ENCODE measurements at places on chromosomes 1 and 21. TPM values are rescaled to one million over a fixed set of nuclear protein-coding genes. Genes with fewer than 3 reads are reported as not detected.

DNA sequence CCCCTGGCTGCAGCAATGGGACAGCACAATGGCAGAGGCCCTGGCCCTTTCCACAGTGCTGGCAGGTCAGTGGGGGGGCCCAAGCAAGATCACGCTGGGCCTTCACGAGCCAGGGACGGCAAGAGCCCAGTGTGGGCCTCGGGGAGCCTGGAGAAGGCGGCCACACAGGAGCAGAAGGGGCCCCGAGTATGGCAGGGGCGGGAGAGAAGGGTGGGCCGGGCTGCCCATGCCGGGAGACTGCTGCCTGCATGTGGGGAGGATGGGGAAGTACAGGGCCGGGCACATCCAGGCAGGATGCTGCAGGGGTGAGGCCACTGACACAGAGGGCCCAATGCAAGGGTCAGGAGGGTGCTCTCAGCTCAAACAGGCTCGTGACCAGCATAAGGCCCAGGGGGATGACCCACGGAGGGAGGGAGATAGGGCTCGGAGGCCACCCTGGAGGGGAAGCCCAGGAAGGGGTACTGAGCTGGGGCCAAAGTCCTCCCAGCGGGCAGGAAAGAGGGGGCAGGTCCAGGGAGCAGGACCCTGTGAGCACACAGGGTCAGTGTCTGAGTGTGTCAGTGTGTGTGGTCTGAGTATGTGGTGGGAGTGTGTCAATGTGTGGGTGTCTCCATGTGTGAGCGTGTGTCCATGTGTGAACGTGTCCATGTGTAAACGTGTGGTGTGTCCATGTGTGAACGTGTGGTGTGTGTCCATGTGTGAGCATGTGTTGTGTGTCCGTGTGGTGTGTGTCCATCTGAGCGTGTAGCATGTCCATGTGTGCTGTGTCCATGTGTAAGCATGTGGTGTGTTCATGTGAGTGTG, 13.1 kb downstream of the SLC19A1 start:
- DNase-seq: no peak

GRCh38 chr1:205656236-205656635, 24.1 kb downstream of the SLC45A3 start:
- DNase-seq: peak; percentile 70

GRCh38 chr21:44485254-44485793, 30.0 kb downstream of the LRRC3 start:
- DNase-seq: peak; percentile 52

DNA sequence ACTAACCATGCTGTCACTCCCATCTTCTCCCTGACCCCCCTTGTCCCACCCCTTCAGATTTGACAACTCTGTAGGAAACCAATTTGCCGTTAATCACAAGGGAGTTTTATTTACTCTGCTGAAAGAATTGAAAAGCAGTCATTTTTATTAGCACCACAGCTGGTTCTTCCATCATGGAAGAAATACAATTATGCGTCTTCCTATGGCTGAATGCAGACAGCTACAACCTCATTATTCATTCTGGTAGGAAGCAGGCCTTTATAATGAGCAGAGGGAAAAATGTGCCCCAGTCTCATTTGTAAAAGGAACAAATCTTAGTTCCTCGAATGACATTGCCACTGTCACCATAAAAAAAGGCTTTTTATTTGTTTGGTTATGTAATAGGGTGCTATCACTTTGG, 35.2 kb downstream of the JUN start:
- no peak for DNase-seq

DNA sequence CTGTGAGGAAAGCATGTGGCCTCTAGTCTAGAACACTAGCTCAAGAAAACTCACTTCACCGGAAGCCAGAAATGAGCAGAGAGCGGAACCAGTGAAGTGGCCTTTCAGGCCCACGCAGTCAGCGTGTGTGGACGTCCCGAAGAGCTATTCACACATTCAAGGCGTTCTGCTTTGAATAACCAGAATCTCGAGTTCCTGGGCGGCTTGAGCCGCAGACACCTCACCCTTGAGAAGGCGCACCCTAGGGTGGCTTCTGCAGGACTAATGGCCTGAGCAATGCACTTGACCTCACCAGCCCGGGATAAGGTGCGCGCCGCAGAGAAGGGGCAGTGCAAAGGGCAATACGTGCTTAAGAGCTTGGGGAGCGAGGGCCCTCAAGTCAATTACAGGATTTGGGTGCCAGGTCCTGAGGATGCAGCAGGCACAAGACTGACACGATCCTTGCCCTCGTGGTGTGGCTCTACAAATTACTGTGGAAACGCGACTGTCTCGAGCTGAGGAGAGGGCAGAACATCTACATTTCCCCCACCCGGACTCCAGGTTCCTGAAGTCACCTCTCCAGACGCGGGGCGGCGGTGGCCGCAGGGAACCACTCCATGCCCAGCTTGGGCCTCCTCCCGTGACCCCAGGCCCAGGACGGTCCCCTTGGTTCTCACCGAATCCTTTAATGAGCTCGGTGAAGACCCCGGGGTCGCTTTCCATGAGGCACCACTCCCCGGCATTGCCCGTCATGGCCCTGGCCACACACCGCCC, 455 bp downstream of the UCHL5 start:
- peak; percentile 50 for DNase-seq

ADAM30 gene
- not detected for total RNA-seq

DNA sequence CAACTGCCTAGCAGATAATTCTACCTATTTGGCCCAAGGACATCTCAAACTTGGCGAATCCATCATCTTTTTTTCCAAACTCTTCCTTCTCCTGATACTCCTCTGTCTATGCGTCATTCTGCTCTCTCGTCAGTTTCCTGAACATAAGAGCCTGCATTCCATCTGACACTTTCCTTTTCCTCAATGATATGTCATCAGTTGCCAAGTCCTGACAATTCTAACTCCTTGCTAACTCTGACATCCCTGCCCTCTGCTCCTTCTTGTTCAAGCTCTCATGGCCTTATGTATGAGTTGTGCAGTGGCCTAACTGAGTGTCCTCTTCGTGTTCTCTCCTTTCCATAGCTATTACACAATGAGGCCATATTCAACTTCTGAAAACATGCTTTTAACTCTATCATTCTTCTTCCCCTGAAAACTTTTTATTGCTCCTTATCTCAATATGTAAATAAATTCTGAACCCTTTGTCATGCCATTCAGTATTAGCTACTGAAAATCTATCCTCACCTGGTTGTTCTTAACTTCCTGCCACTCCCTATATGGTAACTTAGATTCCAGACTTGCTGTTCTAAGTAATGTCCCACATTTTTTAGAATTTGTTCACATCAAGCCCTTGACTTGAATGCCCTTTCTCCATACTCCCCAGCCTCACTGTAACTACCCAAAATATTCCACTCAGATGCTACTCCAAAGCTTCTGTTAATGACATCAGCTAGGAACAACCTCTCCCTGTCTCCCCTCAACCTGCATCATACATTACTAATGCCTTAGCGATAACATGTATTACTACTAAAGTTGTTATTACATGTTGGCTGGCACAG, 11.5 kb downstream of the PALMD start:
- DNase-seq: no peak

GRCh38 chr1:234730770-234731568, 121.0 kb upstream of the IRF2BP2 start:
- DNase-seq: peak; percentile 67

XKR8 gene
- 13.9 TPM for total RNA-seq

GRCh38 chr1:59438058-59438560, 141.2 kb downstream of the FGGY start:
- no peak for DNase-seq

- no peak for DNase-seq
Observed at GRCh38 chr1:94543893-94544635, 2.5 kb upstream of the F3 start.

- DNase-seq: no peak
Observed at GRCh38 chr1:85137660-85138059, 63.2 kb downstream of the SYDE2 start.

CGN gene
- total RNA-seq: 0.05 TPM

FMO2 gene
- not detected for total RNA-seq

GRCh38 chr1:145918992-145919939, 749 bp upstream of the PEX11B start:
- peak; percentile 74 for DNase-seq

HES2 gene
- total RNA-seq: 0.59 TPM

- no peak for DNase-seq
Observed at GRCh38 chr1:86596741-86597290, 49.9 kb downstream of the CLCA4 start.

GRCh38 chr1:203528976-203529835, 35.3 kb downstream of the OPTC start:
- DNase-seq: no peak

GRCh38 chr1:148309940-148310500, 157.9 kb upstream of the NBPF11 start:
- DNase-seq: no peak

GRCh38 chr1:48649880-48650279, 126.8 kb downstream of the BEND5 start:
- no peak for DNase-seq

- DNase-seq: no peak
Observed at GRCh38 chr21:42434884-42435283, 31.2 kb downstream of the UBASH3A start.

DNA sequence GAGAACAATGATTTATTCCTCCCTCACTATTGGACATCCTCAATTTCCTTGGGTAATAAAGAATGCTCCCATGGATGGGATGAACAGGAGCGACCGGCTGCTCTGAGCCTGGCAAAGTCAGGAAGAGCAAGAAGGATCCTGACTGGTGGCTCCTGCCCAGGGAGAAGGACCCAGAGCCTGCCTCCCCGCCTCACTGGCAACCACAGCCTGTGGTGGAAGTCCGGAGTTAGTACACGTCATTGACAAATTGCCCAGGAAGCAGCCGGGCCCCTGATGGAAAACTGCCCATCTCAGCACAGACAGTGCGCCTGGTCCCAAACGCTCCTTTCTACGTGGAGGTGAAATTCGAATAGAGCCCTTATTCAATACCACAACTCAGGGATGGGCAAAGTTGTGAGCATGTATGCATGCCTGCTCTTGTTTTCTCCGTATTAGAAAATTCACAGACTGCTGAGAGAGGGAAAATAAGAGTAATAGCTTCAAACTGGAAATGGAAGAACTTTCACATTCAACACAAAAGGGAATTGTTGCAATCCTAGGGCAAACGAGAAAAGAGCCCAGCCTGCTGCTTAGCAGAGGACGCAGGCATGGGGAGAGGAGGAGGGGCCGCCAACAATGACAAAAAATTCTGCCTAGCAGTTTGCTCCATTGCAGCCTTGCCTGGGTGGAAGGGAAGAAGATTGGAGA, 397.1 kb upstream of the VAMP3 start:
- peak; percentile 18 for DNase-seq

GRCh38 chr1:117646007-117646811, 40.4 kb downstream of the TENT5C start:
- no peak for DNase-seq

PLEKHG5 gene
- 1.2 TPM for total RNA-seq

- no peak for DNase-seq
Observed at GRCh38 chr1:45566722-45567121, 16.1 kb downstream of the AKR1A1 start.

- DNase-seq: no peak
Observed at GRCh38 chr1:211483896-211484612, 7.9 kb downstream of the RD3 start.

KLHL17 gene
- total RNA-seq: 6.7 TPM

- DNase-seq: no peak
Observed at GRCh38 chr1:14280909-14281308, 317.6 kb upstream of the KAZN start.

IQCC gene
- total RNA-seq: 3.8 TPM

DNA sequence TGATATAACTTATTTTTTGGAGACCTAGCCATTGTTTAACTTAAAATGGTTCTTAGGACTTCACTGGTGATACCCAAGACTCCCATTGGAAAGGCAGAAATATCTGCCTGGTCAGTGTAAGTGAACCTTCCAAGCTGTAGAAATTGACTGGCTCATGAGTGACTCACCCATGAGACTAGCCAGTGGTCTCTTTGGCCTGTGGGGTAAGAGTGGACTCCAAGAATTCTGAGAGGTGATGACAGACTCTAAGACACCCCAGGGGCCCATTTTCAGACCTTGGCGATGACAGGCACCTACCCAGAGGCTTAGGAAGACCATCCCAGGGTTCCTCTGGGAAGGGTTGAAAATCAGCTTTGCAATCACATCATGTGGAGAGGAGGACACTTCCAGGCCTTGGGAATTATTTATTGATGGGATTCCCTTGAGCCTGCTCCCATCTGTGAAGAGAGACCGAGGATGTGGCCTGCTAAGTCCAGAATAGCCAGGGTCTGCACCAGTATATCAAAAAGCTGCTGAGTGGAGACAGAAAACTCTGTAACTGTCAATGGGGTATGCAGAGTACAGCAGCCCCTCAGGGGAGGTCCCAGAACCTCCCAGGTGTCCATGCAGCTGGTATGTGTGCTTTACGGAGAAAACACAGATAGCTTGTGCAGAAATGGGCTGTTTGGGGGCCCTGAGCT, 78.9 kb downstream of the KAZN start:
- no peak for DNase-seq

- DNase-seq: no peak
Observed at GRCh38 chr1:16351456-16351993, 755 bp downstream of the FBXO42 start.

OR10J1 gene
- total RNA-seq: not detected

CFHR1 gene
- not detected for total RNA-seq

DNA sequence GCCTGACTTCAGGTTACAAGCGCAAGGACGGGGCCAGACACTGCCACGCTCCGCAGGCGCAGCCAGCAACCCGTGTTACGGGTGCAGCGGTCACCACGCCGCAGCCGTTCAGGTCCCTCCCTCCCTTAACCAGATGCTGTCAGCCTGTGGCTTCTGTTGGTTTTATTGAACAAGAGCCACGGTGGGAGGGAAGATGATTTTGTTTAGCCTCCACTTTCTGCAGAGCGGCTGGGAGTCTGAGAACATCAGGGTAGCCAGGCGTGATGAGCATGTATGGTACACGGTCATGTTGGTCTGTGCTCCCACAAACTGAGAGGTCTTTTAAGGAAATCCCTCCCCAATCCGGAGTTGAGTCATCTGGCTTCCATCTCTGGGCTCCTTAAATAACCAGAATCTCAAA, 18.5 kb upstream of the ADARB1 start:
- DNase-seq: no peak

DNA sequence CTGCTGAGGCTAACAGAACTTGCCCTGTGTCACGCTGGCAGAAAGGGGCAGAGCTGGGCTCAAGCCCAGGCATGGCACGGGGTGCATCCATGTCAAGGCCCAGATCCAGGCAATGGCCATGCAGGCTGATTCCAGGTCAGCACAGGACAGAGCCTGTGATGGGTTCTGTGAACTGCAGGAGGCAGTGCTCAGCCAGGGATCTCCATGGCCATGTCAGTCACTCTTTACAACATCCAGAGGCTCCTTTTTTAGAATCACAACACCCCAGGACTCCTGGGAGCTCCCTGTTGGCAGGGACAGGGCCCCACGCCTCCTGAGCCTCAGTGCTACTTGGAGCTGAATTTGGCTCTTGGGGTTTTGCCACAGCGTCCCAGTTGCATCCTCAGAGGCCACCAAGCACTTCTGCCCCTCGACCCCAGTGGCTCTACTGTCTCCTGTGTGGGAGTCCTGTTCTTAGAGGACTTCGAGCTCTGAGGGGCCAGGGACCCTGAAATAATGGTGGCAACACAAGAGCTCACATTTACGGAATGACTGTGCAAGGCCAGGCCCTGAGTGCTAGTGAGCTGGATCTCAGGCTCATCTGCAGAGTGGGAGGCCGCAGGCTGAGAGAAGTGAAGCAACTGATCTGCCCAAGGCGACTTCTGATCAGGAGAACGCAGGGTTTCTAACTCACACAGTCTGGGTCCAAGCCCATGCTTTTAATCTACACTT, 211.5 kb downstream of the TRABD2B start:
- peak; percentile 32 for DNase-seq

Data from MG63 (cell line).